Spleen (tissue), 13 donors: ENCODE measurements at places on chromosomes 5 and 9.

DNA sequence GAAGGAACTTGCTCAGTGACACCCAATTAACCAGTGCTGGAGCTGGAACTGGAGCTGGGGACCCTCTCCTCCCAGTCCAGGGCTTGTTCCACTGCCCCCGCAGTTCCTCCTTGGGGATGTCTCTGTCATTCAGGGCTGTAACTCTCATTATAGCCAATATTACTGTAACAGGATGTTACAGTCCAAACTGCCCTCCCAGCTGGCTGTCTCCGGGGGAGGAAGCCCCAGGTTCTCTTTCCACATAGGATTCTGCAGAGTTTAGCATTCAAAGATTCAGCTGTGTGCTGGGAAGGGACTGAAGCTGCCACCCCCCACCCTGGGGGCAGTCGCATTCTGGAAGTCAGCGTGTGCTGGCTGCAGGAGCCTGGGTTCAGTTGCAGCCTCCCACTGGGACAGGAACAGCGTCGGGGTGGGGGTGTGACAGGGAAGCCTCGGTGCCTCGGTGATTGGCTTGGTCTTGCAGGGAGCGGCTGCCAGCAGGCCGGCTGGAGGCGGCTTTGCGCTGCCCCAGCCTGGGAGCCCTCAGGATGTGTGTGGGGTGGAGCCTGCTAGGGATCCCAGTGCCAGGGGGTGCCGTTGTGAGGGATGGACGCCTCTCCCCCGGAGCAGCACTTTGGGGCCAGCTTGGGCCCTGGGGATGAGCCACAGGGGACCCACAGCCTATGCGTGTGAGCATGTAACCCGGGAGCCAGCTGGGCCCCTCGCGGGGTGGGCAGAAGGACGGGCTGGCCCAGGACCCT, 101.1 kb downstream of the RGS3 start:
- DNase-seq = peak; percentile 80

DNA sequence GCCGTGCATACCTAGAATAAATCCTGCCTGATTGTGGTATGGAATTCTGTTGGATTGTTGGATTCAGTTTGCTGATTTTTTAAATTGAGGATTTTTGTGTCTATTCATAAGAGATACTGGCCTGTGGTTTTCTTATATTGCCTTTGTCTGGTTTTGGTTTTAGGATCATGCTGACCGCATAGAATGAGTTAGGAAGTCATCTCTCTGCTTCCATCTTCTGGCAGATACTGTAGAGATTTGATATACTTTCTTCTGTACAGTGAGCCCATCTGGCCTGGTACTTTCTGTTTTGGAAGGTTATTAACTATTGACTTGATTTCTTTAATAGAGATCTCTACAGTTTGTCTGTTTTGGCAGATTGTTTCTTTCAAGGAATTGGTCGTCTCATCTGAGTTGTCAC, 14.7 kb downstream of the CEP72 start:
- no peak for DNase-seq

DNA sequence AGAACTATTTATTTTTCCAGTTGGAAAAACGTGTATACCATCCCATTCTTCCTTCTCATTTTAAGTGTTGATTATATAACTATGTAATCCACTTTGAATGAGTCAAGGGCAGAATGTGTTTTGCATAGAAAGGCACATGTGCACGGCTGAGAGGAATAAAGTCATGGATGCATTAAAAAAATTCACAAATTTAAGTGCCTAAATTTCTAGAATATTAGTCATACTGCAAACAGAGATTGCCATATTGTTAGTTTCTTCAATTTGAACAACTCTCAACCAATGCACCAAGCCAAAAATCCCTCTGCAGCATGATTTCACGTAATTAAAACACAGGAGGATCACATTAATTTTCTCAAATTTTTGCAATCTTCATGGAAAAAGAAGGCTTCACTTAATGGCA, 166.3 kb downstream of the MPDZ start:
- no peak for DNase-seq

DNA sequence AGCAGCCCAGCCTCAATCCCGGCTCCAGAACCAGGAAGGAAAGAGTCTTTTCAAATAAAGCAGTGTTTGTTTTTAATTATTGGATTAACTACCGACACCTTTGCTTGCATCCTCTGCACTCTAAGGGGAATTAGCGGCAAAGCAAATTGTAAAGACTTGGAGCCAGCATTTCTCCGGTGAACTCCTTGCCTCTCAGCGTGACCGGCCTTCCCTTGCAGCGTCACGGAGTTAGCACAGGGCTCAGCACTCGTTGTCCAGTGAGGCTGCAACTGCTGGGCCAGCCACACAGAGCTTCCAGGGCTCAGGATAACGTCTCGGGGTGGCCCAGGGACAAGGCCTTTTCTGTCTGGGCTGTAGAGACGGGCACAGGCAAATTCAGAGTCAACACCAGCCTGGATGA, 180.6 kb downstream of the OLFM1 start:
- DNase-seq = no peak

DNA sequence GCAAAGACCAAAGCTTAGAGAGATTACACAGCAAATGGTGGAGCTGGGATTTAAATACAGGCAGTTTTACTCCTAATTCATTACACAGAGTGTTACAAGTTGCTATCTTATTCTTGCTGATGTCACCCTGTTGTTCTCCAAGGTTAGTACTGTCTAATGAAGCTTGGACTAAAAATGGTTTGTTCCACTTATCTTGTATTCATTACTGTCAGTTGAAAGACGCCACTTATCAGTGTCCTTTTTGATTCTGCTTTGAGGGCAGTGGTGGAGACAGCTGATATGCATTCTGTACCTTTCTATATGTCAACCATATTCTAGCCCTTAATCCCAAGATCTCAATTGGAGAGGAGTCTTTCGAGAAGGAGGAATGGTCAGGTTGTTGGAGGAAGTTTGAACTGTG, 14.0 kb upstream of the DENND4C start:
- no peak for DNase-seq

GRCh38 chr5:114448481-114448880, 86.6 kb downstream of the KCNN2 start:
- DNase-seq = no peak

DNA sequence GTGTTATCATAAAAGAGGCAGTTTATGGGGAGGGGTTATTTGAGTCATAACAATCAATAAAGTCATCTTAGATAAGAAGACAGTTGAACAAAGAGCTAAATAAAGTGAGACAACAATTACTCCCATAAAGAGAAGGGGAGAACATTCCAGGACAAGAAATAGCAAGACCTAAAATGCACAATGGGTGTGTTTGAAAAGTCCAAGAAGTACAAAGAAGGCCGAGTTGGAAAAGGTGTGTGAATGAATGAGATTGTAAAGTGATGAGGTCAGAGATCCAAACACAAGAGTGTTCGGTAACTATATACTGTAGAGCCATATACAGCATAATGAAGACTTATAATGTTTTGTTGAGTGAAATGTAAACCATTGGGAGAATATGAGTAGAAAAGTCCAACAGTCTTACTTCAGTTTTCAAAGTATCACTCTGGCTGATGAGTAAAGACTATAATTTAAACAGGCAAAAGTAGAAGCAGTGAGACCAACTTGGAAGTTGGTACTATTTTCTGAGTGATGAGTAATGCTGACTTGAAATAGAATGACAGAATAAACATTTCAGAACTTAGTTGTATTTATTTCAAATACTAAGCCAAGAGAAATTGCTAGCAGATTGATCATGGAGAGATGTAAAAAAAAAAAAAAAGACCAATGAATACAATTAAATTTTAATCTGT, 868.7 kb upstream of the CDH9 start:
- no peak for DNase-seq

DNA sequence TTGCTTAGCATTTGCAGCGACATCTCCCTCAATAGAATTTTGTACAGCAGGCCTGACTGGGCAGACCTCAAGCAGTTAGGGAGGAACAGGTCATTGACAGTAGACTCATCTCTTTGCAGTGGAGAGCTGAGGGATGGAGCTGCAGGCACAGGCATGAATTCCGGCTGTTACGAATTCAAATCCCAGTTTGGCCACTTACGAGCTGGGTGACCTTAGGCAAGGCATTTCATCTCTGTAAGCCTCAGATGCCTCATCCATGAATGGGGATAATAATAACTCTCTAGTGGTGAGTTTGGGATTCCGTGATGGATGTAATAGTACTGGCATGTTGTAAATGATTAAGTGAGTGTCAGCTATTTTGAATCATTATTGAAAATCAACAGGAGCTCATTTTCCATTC, 195.3 kb downstream of the SEMA6A start:
- DNase-seq = no peak

DNA sequence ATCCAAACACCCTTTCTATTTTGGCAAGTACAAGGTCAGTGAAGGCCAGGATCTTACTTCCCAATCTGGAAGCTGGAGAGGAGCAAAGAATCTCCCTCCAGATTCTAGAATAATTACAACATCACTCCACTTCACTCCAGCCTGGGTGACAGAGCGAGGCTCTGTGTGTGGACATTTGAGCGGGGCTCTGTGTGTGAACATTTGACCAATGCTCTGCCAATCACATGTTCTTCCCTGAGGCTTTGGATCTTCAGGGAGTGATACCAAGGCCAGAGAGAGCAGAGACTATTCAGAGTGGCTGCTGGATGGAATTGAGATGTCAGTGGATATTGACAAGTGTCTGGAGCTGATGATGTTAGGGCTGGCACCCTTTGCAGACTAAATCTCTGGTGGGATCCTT, 24.7 kb upstream of the ANKRD34B start:
- DNase-seq = no peak

- no peak for DNase-seq
These were observed 763.8 kb downstream of the DTWD2 start for GRCh38 chr5:118224546-118224945.

GRCh38 chr9:21967169-21967568, 27.0 kb downstream of the CDKN2A start:
- DNase-seq = no peak

- DNase-seq = no peak
These were observed 448.4 kb upstream of the TLE4 start for GRCh38 chr9:79123415-79123814.
